Stimulated activated CD4-positive, alpha-beta T cell treated with anti-CD3 and anti-CD28 coated beads, TNF-alpha, amount 100 ng/mL, for 24 hours (primary cell): ENCODE measurements at places on chromosomes 12 and 14.

DNA sequence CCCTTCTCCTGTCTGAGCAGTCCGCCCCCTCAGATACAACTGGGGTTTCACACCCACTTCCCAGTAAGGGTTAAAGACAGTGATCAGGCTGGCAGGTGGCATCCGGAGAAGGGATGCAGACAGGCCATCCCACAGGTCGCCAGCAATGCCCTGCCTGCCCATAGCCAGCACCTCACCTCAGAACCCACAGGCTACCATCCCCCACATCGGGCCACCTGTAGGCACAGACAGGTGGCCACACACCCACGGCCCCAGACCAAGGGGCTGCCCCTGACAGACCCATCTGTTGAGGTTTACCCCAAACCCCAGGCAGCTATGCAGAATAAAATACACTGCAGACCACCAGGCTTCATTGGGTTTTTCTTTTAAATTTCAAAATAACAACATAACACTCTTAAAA is 57.5 kb downstream of the CCNK start:
- DNase-seq, result no peak

DNA sequence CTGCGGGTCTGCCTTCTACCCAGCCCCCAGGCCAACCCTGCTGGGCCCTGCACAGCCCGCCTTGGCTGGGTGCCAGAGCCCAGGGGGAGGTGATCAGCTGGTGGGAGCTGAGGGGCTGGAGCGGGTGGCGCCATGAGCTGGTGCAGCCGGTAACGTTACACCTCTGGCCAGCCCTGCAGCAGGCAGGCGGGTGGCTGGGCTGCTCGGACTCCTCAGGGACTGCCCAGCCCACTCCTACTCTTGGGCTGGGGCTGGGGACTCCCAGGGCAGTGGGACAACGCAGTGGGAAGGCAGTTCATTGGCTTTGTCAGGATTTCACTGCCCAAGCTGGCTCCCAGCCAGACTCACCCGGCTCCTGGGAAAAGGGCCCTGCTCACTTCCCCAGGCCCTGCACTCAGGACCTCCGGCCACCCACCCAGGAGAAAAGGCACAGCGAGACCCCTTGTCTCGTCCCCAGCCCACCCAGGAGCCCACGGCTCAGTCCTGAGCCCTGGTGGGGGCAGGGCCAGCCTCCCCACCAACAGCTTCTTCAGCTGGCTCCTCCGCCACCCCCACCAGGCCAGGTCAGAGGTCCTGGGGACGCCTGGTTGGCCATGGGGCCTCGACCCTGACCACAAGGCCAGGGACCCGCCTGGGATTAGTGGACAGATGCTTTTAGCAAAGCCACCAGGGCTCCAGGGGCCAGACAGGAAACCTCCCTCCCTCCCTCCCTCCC is 1.0 kb downstream of the PGF start:
- DNase-seq, result no peak

GRCh38 chr12:90173499-90174197 is 465.0 kb upstream of the ATP2B1 start:
- DNase-seq, result no peak

DNA sequence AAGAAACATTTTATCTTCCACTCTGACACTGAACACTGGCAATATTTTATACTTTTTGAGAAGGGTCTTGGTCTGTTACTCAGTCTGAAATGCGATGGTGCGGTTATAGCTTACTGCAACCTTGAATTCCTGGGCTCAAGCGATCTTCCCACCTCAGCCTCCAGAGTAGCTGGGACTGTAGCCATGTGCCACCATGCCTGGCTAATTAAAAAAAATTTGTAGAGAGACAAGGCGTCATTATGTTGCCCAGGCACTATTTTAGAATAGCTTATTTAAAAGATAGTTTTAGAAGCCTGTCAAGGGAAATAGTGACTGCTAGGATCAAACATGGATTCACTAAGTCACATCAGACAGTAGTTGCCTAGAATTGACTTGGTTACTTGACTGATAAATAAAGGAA is 5.9 kb downstream of the ERC1 start:
- no peak for DNase-seq

DNA sequence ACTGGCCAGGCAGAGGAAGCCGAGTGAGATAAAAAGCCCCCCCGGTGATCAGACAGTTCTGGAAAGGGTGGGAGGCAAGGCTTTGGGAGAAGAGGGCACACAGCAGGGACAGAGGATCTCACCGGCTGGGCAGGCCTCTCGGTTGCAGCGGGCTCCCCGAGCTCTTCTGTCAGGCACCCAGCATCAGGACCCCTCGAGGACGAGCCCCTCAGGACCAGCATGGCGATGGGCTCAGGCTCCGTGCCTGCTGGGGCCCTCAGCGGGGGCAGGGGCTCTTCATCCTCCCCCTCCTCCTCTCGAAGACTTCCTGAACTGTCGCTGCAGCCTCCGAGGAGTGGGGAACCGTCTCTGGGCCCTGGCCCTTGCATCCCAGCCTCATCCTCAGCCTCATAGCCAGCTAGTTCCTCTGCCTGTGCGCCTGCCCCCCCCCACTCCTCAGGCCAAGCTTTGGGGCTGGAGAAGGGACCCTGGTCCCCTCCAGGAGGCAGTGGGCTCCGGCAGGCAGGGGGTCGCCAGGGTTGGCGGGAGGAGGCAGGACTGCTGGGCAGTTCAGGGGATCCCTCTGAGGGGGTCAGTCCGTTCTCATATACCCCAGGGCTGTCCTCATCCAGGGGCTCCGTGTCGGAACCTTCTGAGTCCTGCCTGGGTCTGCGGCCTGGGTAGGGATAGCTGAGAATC is 3.4 kb upstream of the AP1G2 start:
- no peak for DNase-seq

- no peak for DNase-seq
Observed at GRCh38 chr14:54567224-54567638, 303 bp downstream of the SAMD4A start.

DNA sequence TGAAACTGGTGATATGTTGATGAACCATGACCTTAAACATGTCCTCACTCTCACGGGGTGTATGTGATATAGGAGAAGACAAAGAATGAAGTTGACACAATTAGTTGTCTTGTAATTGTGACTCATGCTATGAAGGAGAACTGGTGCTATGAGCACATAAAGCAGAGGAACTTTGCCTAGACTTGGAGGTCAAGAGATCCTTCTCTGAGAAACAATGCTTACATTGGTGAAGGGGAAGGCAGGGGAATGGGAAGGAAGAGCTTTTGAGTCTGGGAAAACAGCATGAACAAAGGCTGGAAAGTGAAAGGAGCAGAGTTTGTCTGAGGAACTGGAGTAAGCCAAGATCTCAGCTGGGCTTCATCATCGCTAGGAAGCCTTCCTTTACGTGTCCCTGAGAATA is 83.2 kb downstream of the MYRFL start:
- DNase-seq, result no peak

DNA sequence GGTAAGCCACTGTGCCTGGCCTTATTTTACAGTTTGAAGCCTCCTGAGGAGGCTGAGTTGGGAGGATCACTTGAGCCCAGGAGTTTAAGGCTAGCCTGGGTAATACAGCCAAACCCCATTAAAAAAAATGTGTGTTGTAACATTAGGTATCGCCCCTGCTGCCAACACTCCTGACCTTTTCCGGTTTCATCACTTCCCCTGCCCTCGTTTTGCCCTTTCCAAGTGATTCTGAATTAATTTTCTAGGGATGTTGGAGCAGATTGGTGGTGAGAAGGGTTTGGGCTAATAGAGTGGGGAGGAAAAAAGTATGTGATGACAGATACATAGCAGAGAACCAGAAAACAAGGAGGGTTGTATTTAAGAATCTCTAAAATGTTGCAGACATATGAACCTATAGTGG is 25.6 kb upstream of the C12orf71 start:
- no peak for DNase-seq

GRCh38 chr12:71237128-71237527 is 79.3 kb upstream of the TSPAN8 start:
- DNase-seq, result no peak

DNA sequence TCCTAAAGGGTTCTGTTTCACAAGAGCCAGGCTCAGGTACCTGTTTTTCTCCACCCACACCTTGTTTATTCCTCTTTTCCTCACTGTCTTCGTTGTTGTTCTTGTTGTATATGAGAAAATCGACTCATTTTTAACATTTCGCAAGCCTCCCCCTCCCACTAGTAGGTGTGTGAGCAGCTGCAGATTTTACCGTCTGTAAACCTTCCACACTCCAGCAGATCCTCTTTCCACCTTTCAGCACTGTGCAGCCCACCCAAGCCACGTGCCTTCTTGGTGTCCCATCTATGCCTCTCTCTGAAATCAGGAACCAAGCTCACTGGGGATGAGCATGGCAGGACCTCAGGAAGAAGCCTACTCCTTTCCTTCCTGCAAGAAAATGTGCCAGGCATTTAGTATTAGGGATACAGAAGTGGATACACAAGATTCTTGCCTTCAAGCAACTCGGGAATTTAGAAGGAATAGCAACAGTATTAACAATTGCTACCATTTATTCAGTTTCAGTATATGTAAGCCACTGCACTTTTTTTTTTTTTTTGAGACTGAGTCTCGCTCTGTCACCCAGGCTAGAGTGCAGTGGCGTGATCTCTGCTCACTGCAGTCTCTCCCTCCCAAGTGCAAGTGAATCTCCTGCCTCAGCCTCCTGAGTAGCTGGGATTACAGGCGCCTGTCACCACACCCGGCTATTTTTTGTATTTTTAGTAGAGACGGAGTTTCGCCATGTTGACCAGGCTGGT is 113.6 kb downstream of the CHST11 start:
- no peak for DNase-seq

DNA sequence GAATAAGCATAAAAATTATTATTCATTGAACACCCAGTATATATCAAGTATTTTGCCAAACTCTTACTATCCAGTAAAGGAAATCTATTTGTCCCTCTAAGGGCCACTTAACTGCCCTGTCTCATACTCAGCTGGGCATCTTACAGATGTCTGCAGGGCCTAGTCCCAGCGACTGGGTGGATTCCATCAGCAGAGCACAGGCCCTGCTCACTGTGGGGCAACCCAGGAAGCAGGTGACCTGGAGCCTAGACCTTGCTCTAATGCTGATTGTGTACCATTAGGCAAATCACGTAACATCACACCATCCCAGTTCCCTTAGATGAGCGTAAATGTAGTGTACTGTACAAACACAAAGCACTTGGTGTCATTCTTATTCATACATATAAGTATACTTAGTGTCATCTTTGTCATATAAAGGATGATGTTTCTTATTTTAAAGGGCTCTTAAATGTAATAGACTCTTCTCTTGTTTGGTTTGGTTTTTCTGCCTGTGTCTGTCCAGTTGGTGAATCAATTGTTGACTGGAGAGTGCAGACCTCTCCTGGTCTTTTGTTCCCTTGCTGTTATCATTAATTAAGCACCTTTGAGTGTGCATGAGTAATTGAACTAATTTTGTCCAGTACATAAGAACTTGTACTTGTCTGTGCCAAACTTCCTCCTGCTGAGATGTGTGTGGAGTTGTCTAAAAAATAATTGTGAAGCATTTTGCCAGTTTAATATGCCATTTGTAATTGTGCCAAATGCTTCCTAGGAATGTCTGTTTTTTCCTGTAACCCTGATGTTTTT is 49.3 kb downstream of the RAB35 start:
- no peak for DNase-seq

DNA sequence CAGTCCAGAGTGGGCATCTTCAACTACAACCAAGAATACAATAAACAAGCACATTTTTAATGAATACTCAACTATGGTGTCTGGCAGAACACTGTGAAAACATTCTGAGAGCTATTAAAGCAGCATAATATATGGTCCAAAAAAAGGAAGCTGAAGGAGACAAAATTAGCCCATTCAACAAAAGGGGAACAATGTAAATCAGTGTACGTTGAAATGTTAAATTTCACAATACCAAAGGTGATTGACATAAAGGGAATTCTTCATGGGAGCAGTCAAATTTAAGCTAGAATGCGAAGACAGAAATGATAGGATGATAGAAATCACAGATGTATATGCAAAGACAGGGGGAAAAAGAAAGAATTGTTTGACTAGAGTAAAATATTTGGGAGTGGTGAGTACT is 41.3 kb upstream of the SYCP3 start:
- no peak for DNase-seq

DNA sequence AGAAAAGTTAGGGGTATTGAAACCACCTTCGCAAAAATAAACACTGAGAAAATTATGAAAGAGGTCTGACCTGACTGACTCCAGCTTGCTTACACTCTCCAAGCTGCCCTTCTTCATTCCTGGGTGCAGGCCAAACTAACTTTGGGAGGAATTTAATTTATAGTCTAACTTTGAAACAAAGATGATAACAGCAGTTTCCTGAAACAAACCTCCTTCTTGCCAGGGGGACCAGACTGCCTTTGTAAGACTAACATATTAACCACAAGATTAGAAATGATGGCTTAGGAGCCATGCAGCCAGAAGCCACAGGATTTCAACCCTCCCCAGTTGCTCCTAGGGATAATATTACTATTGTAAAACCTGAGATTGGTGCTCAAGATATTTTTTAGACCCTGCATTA is 13.8 kb upstream of the EEA1 start:
- DNase-seq, result no peak

DNA sequence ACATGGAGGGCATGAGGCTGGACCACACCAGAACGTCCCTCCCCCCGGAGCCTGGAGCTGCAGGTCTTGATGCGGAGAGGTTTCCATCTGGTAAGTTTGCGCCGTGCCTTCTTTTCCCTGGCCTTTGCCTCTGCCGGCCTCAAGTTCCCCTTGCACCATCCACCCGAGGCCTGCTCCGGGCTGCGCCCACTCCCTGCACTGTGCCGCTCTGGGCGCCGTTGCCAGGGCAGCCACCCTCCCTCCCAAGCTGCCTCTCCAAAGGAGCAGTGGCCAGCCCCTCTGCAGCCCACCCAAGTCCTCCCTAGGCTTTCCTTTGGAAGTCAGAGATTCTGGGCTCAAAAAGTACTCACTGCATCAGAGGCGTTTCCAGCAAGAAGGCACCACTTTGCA is 46.2 kb upstream of the MEG3 start:
- no peak for DNase-seq

DNA sequence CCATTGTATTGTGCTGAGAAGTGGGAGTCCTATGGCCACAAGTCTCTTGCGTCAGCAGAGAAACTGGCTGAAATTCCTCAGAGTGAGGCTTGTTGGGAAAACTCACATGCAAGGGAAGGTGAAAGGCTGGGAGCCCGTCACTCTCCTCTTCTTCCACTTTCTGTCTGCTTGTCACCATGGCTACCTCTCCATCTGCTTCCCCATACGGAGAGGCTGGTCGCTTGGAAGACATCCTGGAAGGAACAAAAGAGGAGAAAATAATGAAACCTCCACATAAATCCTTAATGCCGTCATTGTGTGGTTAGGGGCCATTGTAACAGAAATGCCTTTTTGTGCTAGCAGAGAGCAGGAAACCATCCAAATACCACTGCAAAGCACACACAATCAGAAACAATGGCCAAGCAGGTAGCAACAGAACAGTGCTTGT is 53.7 kb downstream of the SOX5 start:
- no peak for DNase-seq

- DNase-seq, result no peak
Observed at GRCh38 chr12:127558361-127558760, 708.6 kb upstream of the TMEM132C start.

- no peak for DNase-seq
Observed at GRCh38 chr12:52081263-52081733, 1.8 kb downstream of the SMIM41 start.

GRCh38 chr12:126935435-126935834 is 1331.5 kb upstream of the TMEM132C start:
- DNase-seq, result no peak
